NCI-H1417 treated with DMSO at 0.1 percent for 48 hours (cell line): ENCODE measurements at places on chromosomes 1 and 21.

- peak; percentile 90 for DNase-seq
Measured at GRCh38 chr1:229221106-229222019, 49.5 kb upstream of the RAB4A start.

DNA sequence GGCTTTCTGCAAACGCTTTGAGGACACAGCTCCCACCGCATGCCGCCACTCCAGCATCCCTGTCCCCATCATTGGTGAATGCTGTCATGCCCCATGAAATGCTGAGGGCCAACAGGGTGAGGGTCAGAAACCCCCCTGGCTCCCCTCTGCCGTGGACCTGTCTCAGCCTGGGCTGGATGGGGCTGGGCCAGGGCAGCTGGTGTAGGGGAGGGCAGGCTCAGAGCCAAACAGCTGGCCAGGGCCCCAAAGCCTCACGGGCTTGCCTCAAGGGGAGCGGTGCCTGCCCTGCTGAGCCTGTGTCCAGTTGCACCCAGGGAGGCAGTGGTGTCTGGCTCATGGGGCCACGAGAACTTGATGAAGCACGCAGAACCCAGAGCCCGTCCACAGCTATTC, 49.7 kb downstream of the S100B start:
- DNase-seq = no peak

GRCh38 chr21:42833439-42833815, 45.9 kb downstream of the WDR4 start:
- no peak for DNase-seq

- no peak for DNase-seq
Measured at GRCh38 chr21:42533963-42534355, 20.3 kb downstream of the SLC37A1 start.

DNA sequence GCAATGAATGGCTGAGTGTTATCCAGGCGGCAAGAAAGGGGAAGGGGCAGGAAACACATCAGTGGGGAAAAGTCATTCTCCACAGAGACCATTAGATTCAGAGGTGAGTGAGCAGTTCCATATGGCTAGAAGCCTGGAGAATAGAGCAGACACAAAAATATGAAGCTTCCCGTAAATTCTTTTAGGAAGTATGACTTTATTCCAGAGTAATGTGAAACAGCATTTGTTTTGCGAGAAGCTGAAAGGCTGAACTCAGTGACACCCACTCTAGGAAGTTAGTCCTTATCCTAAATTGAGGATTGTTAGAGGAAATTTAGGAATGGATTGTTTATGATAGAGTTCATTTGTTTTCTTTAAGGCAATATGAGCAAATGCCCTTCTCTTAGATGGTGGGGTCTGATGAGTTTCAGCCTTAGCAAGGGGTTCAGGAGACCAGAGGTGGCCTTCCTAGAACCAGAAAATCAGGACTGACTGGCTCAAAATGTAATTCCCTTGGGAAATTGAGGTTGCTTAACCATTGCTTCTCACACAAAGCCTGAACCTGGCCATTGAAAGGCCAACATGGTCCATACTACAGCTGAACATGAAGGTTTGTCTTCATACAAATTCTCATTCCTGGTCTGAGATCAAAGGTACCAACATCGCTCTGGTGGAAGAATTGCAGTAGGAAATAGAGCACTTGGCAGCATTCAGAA, 167.5 kb downstream of the TPR start:
- DNase-seq = no peak

DNA sequence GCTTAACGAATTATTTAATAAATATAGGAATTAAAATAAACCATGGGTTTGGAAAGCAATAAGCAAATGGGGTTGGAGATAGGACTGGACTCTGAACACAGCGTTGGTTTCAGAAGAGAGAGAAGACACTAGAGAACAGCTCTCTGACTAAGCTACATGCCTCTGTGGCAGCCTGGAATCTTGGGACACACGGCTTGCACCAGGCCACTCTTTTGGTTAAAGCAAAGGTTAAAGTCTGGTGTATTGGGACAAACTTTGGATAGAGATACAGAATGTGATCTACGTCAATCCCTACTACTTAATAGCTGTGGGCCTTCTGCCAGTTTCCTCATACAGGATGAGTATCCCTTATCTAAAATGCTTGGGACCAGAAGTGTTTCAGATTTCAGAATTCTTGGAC, 49.7 kb upstream of the HSD17B7 start:
- no peak for DNase-seq
